ENCODE measurements at places on chromosomes 13 and 19.
A peak's percentile ranks its signal among the peaks of the same experiment; 100 is the strongest.

GRCh38 chr19:52961981-52962380 lies 700 bp downstream of the ZNF816 start:
- no peak for DNase-seq

DNA sequence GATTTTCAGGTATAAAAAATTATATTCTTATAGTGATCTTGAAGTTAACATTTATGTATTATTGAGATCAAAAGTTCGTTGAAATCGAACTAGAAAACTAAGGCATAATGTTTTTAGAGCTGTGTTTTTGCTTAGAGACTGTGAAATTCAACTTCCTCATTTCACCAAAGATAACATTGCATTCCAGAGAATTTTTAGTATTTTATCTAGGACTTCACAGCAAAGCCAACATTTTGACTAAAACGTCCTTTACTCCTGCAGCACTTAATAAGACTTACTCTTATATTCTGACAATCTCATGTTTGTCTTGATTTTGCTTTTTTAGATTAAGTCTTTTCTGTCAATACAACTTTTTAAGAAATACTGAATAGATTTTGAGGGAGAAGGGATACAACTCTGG lies 4.7 kb downstream of the KCTD4 start:
- DNase-seq: no peak

GRCh38 chr19:42655748-42656147 lies 61.0 kb upstream of the CEACAM8 start:
- DNase-seq: no peak

DNA sequence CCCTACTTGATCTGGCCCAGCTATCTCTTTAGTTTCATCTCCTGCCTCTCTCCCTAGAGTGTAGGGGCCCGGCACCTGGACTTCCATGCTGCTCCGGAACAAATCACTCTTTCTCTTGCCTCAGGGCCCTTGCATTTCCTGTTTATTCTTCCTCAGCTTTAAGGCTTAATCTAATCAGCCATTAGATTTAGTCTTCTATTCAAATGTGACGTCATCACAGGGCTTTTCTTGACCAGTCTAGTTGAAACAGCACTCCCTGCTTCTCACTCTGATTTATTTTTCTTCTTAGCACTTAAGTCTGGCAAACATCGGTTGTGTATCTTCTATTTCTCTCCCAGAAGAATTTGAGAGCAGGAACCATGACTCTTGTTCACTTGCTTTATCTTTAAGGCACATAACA lies 564.1 kb downstream of the EFNB2 start:
- DNase-seq: no peak

DNA sequence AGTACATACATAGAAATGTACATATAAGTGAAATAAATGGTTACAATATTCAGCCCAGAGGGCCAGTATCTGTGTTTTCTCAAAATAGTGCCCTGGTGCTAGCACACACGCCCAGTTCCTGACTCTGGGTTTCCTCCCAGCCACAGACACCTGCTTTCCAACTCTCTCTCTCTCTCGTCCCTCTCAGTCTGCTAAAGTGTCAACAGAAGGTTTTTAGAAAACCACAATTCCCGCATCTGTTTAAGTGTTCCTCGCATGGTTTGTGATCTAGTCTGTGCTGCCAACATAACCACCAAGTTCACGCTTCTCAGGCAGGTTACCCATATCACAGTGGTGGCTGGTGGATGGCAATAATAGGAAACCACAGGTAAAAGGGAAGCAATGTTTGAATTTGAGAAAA lies 17.8 kb upstream of the UPF3A start:
- DNase-seq: no peak

- DNase-seq: peak; percentile 93
Measured at GRCh38 chr19:44071824-44072542, at the start of gene ZNF284. TSS of gene ZNF284 (plus strand) at chr19:44072159. CDS start at chr19:44076390, 4,231 bp downstream.

DNA sequence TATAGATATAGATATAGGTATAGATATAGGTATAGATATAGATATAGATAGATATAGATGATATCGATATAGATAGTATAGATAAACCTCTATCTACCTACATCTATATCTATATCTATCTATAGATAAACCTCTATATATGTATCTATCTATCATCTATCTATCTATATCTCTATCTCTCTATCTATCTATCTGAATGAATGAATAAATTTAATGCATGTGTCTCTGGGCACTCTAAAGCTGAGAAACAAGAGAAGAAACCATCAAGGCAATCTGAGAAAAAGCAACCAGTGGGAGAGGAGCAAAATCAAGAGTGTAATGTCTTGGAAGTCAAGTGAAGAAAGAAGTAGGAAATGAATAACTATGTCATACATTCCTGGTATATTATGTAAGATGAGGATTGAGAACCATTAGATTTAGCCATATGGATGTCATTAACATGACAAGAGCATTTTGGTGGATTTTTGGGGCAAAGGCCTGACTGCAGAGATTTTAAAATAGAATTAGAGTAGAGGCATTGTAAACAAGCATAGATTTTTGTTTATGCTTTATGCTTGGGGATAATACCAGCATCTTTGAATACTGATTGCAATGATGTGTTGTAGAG lies 1262.7 kb upstream of the MIR17HG start:
- DNase-seq: no peak

GRCh38 chr13:39417131-39417530 lies 185.9 kb downstream of the LHFPL6 start:
- DNase-seq: no peak

DNA sequence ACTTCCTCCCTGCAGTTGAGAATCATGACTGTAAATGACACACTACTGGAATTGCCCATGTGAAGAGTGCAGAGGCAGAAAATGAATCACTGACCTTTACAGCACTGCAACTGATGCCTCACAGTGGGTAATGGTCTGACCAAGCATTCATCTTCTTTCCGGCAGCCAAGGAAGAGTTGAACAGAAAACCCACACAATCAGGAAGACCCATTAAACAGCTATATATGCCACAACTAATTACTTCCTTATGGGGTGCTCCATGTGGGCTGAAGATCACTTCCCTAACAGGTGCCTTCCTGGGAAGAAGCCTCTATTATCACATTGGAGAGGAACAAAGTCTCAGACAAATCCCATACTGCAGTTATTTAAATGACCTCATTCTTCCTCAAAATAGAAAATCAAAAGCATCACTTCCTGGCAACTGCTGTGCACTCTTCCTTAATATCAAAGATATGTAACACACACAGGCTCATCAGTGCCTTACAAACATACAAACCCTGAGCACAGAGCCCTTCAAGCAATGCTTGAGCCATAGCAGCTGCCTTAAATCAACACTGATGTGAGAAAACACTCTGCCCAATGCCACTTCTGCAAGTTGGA lies 45.8 kb downstream of the RUBCNL start:
- DNase-seq: peak; percentile 15

DNA sequence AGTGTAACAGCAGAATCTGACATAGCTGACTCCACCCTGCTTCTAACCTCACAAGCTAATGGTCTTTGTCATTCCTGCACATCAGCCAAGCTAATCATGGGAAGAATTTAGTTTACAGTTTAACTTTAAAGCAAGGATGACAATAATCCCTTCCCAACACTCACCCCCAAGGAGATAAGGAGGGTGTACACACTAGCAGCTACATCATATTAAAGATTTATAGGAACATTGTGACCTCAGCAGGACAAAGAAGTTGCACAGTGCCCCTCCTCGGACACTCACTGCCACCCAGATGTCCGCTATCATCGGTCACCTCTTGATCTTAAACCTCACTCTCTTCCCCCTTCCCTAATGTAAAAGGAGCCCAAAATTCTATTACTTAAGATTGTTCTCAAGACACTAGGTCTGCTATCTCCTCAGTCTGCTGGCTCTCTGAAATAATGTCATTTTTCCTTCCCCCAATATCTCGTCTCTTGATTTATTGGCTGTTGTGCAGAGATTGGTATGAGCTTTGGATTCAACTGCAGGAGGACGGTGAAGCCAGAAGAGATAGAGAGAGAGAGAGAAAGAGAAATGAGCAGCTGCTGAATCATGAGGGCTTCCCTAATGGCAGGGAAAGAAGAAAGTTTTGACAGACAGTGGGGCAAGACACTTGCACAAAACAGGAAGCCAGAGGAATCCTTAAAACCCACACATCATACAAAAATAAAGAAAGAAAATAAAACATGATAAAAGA lies 17.5 kb upstream of the FFAR2 start:
- no peak for DNase-seq

DNA sequence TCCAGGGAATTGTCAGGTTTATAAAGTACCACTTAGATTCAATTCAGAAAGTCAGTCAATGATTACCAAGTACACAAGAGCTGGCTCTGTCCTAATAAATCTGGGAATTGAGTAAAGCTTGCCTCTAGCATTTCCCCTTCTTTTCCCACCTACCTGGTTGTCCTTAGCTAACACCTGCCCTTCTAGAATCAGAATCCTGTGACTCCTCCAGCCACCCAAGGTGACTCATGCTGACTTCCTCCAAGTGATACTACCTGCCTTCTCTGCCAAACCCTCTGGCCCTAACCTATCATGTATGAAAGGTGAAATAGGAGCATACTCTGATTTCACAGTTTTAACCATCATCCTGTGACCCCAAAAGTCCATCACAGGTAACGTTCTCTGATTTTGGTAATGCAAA lies 151.2 kb downstream of the DIAPH3 start:
- no peak for DNase-seq

GRCh38 chr19:23309926-23310325 lies 59.7 kb upstream of the ZNF724 start:
- DNase-seq: no peak

DNA sequence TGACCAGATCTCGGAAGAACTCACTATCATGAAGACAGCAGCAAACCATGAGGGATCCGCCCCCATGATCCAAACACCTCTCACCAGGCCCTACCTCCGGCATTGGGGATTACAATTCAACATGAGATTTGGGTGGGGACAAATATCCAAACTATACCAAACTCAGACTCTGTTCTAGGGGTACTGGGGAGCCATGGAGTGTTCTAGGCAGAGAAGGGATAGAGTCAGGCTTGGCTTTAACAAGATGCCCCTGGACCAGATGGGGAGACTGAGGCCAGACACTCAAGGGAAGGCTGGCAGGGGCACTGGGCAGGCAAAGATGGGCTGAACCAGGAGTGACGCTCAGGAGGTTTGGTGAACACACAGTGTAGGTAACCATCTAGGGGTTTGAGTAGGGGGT lies 11.9 kb upstream of the SCN1B start:
- DNase-seq: no peak

- no peak for DNase-seq
Measured at GRCh38 chr13:44058067-44058466, 178.4 kb downstream of the LACC1 start.

DNA sequence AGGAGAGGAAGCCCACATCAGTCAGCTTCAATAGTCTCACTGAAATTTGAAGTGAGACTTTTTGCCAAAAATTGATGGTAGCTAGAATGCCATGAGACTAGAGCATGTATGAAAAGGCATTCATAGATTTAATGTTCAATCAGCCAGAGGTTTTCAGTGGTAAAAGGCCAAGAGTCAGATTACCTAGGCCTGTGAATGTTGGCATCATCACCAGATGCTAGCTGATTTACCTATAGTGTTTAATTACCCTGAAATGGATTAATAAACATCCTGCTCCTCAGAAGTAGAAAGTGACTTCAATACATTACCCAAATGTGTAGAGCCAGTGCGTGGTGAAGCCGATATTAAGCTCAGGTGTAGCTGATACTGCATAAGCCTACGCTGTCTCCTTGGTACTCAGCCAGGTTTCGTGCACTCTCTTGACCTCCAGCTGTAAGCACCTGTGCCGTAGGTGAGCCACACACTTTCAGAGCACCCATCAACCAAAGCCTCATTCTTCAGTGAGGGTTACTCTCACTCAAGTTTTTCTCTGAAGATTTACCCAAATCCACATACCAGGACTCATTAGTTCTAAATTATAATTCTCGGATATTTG lies 1140.3 kb upstream of the SLC10A2 start:
- peak; percentile 19 for DNase-seq

DNA sequence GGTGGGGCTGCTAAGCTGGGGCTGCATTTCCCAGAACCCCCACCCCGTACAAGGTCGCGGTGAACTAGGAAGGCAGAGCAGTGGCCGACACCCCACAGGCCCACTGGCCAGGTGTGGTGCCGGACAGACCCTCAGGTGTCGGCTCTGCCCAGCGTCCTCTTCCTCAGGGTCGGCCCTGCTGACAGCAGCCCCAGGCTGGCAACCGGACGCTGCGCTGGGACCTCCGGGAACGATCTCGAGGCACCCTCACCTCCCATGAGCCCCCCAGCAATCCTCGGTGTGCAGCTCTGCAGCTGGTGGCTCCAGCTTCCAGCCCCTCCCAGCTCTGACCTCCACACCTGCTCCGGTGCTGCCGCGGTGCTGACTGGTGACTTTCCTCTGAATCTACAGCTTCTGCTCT lies 142.9 kb upstream of the SPACA7 start:
- DNase-seq: no peak

GRCh38 chr13:107271227-107271626 lies 703.3 kb upstream of the ARGLU1 start:
- DNase-seq: peak; percentile 62

DNA sequence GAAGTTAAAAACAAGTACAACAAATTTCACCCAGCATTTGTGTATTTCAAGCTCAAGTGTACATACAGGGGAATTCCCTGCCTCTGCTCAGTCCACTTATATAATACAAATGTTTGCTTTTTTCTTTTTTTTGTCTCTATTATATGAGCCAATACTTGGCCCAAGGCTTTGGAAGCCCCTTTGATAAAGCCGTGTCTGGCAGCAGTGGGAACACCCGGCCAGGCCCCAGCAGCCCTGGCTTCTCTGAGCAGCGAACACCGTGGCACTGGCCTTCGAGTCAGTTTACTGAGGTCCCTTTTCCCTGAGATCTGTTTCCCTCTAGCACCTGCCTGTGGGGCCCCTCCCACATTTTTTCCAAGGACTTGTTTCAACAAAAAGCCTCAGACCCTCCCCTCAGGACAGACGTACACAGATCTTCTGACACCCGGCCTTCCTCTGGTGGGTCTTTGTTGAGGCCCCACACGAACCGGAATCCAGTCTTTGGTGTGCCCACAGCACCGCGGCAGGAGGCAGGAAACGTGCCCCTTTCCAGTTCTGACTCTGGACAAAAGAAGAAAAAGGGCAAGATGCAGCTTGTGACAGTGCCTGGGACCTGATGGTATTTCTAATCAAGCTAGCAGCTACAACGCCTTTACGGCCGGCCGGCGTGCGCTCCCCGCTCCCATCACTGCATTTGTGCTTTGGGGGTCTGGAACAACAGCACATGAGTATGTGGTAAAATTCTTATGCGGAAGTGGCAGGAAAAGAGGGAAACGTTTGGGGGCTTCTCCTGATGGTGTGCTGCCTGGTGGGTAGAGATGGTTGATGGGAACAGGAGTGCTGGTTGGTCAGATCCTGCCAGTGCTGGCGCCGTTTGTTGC lies 13.8 kb downstream of the SIPA1L3 start:
- no peak for DNase-seq

GRCh38 chr19:37079238-37079637 lies 1.0 kb downstream of the ZNF420 start:
- no peak for DNase-seq

GRCh38 chr19:29260477-29261317 lies 47.7 kb upstream of the UQCRFS1 start:
- DNase-seq: no peak
